ENCODE measurements at places on chromosomes 3 and 15.

- no peak for DNase-seq
Observed at GRCh38 chr3:151268267-151269235, 9.8 kb downstream of the P2RY14 start.

DNA sequence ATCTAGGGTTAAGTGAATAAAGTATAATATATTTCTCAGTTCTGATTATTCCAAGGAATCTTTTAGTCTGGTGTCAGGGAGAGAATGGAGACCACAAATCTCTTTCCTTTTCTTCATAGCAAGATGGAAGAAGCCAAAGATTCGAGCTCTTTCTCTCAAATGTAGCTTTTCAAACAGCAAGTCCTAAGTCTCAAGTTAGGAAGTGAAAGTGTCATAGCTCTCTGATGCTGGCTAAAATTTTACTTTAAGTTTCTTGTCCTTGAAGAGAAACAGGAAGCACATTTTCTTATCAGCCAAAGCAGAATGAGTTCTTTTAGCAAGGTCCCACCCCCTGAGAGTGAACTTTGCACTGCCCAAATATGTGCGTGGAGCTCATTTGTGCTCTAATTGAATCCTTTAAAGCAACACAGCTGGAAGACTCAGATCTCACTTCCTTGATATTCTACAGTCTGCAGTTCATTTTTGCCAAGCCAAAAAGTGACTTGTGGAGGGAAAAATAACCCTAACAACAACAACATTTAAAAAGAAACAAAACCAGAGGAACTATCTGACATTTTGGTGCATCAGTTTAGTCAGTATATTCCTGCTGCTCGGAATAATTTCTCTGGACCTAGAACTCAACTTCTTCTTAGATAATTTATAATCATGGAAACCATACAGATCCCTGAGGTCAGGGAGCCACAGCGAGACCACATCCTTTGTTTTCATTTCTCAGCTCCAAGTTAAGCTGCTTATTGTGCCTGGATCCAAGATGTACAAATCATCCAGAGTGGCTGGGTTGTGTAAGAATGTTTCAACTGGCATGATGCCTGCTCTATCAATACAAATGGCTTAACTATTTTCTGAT is 238.7 kb upstream of the P2RY1 start:
- DNase-seq, result no peak

DNA sequence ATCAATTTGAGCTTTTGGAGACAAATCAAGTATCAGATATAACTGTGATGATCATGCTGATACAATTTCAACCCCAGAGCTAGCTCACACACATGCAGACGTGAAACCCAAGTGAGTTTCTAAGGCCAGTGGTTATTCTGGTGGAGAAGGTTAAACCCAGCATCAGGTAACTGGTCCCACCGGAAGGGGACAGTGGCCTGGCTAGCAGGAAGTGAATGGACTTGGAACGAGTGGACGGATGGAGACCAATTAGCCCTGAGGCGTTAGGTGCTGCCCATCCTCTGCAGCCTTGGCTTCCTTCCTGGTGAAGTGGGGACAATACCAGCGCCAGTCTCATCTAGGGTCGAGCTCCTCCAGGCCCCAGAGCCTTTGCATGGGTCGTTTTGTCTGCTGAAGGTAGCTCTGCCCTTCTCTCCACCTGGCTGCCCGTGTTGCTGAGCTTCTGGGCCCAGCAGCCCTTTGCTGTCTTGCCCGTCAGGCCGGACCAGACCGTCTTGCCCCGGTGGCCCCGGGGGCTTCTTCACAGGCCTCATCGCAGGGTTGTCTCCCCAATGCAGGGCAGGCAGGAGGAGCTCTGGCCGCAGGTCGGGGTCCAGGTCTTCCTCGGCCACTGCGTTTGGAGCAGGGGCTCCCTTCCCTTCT is 915 bp upstream of the KCTD6 start:
- DNase-seq, result no peak

DNA sequence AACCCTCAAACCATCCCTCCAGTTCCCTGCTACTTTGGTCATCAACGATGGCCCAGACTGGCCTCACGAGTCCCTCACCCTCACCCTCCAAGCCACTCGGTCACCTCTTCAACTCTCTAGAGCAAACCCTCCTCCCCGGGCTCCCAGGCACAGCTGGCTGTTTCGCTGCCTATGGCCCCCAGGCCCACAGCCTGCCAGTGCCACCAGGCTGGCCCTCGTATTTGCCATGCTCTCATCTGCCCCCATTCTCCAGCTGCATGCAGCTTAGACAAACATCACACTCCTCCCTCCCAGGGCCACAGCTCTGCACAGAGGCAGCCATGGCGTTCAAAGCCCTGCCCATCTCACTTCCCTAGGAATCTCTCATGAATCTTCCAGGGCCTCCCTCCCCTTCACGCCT is 13.8 kb downstream of the RAB43 start:
- DNase-seq, result no peak

DNA sequence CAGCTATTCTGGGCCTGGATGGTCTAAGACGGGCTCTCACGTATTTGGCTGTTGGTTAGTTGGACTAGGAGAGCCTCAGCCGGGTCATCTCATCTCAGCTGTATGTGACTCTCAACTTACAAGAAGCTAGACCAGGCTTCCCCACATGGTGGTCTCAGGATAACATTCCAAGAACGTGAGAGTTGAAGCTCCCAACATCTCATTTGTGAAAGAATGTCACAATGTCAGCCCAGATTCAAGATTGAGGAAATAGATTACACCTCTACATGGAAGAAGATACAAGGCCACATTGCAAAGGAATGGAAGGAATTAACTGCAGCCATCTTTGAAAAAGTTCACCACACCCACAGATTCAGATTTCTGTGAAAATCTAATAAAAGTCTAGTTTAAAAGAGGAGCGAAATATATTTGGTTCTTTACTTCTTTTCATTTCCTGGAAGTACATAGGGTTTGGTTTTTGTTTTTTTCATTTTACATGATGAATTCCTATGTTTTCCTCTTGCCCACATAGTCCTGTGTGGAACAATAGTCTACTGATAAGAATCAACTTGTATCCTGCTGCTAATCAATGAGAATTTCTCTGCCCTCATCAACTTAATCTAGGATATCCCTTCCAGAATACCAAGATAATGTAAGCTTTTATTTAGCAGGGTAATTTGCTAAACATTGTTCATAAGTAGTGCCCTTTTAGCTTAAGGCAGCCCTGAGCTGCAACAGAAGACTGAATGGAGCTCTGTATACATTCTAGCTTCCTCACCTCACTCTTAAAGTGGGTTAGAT is 116.5 kb downstream of the CMSS1 start:
- DNase-seq, result no peak
